ENCODE measurements at places on chromosomes 2 and 18.

GRCh38 chr18:9418047-9418690 is 57.1 kb upstream of the RALBP1 start:
- no peak for DNase-seq

DNA sequence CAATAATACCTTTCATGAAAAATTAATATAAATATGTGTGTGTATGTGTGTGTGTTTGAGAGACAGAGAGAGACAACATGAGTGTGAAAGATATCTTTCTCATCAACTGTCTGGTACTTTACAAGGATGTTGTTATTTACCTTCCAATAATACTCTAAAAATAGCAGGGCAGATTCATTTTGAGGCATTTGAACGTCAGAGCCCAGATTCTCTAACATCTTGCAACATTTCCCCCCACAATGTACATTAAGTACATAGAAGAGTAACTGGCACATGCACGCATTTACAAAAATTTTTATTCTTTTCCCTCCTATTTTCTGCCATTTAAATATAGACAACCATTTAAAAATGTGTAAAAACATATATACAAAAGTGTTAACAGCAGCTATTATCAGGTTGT is 100.9 kb downstream of the PID1 start:
- no peak for DNase-seq

- no peak for DNase-seq
Observed at GRCh38 chr2:43763091-43763490, 10.7 kb upstream of the DYNC2LI1 start.

- DNase-seq = no peak
Observed at GRCh38 chr2:34161549-34161948, 562.5 kb upstream of the FAM98A start.

- no peak for DNase-seq
Observed at GRCh38 chr2:133952420-133952819, 301.5 kb upstream of the MGAT5 start.

DNA sequence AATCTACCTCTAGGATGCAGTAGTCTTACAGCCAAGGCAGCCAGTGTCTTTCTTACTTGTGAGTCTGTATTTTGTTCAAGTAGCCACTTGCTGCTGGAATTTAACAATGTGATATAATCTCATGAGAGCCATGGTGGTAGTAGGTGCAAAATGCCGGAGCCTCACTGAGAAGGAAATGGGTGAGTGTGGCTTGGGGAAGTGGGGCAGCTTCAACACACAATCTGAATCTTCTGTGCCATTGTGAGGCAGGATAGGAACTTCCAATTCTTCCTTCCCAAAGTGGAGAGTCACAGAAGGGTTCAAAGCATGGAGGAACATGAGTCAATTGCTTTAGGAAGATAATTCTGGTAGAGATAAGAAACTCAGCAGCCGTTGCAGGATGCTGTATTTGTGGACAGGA is 158.7 kb upstream of the APCDD1 start:
- no peak for DNase-seq

GRCh38 chr2:177909962-177910361 is 162.6 kb downstream of the PDE11A start:
- no peak for DNase-seq

DNA sequence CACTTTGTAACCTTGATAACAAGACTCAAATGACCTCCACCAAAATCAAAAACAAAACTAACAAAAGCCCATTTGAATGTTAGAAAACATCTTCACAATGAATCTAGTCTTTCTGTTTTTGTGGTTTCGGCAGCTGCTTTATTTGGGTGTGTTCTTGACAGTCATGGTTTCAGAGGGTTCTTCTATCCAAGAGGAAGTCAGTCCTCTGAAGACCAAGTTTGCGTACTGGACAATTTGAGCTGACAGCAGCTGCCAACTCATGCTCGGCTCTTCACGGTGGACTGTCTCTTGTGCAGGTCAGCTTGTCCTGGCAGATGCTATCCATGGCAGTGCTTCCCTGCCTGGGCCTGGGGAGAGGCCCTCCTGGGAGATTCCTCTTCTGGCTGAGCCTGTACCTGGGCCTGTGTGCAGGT is 91.0 kb downstream of the TMEM17 start:
- no peak for DNase-seq
